ENCODE measurements at places on chromosomes 12 and 14.

GRCh38 chr14:95475540-95476240, 40.8 kb downstream of the SYNE3 start:
- no peak for DNase-seq

DNA sequence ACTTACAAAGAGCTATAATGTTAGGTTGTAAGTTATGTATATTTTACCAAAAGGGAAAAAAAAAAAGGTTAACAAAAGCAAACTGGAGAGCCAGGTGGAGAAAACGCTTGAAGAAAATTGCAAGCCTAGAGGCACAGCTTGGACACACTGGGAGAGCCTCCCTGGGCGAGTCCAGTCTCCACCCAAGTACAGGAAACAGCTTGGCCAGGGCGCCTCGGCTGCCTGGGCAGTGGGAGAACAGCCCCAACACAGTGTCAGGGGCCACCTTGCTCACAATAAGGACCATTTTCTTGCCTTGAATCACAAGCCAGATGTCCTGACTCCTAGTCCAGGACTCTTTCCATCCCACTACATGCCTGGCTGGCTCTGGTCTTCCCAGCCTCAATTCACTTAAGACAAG, 33.3 kb downstream of the TTC7B start:
- no peak for DNase-seq

GRCh38 chr12:79549531-79550271, 141.1 kb downstream of the PAWR start:
- DNase-seq = no peak

DNA sequence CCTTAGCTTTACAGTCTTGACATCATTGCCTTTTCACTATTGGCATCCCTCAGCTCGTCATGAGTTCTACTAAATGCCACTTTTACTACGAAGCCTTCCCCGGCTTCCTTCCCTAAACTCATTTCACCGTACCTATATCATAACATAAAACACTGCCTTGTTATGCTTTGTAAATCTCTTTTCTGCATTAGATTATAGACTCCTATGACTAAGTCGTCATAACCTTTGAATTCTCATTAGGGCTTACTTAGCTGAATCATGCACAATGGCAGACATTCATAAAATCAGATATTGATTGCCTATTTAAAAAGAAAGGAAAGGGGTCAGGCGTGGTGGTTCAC, 21.0 kb downstream of the BTG1 start:
- DNase-seq = no peak
